ENCODE measurements at places on chromosomes 16 and 17.

GRCh38 chr17:21463204-21463661, 87.1 kb downstream of the KCNJ12 start:
- DNase-seq = no peak

DNA sequence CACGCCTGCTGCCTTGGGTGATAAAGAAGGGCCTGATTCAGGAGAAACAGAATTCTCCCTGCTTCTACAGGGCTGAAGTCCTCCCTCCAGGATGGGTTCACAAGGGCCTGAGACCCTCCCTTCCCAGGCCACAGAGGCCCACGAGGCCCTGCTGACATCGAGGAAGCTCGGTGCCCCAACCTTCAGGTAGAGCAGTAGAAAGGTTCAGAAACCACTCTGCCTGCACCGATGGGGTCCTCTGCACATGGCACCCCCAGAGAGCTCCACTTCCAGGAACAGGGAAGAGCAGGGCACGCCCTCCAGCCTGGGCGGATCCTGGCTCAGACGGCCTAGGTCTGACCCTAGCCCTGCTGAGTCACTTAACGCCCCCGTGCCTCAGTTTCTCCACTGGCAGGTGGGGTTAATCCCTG, 773 bp downstream of the CENPX start:
- peak; percentile 44 for DNase-seq

GRCh38 chr16:3094289-3095027, 4.6 kb downstream of the ZSCAN10 start:
- DNase-seq = peak; percentile 71

GRCh38 chr16:65315081-65315780, 193.4 kb upstream of the CDH11 start:
- DNase-seq = no peak

- no peak for DNase-seq
Observed at GRCh38 chr17:79131701-79132100, 57.1 kb downstream of the ENGASE start.

DNA sequence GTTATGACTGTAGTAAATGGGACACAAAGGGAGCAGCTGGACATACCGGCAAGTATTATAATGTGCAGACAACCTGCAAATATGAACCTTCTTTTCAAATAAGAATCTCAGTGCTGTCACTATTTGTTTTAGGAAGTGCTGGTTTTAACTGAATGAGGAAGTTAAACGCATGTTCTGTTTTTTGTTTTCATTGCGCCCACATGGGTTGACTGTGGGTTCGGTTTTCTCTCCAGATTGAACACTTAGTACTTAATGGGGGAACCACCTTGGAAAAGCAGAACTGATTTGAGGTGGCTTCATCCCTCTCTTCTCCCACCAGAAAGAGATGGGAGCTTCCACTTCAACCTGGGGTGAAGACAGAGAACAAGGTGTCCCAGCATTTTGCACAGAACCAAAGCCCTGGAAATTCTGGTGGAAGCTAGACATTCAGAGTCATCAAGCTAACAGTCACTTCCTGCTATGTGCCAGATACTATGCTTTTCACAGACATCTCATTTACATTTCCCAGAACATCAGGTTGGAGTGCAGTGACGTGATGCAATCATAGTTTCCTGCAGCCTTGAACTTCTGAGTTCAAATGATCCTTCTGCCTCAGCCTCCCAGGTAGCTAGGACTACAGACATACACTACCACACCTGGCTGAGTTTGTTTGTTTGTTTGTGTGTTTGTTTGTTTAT, 149.8 kb downstream of the CDH13 start:
- no peak for DNase-seq

- DNase-seq = no peak
Observed at GRCh38 chr16:87046235-87046634, 271.0 kb downstream of the C16orf95 start.

DNA sequence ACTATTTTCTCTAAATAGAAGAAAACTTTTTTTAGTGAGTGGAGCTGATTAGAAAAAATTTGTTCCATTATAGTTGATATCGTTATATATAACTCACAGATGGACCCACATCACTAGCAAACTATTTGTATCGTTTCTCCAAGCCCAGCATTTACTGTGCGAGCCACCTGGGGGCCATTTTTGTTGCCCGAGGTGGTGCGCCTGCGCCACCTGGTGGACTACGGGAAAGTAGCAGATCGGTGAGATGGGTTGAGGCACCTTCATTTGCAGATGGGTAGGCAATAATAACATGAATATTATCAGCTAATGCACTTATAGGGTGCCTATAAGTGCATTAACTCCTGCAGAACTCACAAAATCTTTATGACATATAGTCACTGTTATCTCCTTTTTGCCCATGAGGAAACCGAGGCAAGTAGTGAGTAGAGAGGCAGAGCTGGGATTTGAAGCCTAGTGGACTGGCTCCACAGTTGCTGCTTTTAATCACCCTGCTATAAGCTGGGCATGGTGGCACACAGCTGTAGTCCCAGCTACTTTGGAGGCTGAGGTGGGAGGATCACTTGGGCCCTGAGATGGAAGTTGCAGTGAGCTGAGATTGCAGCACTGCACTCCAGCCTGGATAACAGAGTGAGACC, 23.2 kb upstream of the NTN1 start:
- DNase-seq = peak; percentile 52

- no peak for DNase-seq
Observed at GRCh38 chr16:12573300-12573699, 230.4 kb downstream of the CPPED1 start.
